ENCODE measurements at places on chromosomes 2 and 18.

GRCh38 chr2:24920098-24920808 lies at the start of gene ADCY3:
TSS of gene ADCY3 (minus strand) at chr2:24920237. CDS start at chr2:24918987, 1,250 bp downstream.
- peak; percentile 16 for DNase-seq

GRCh38 chr2:21451403-21451802 lies 327.6 kb downstream of the TDRD15 start:
- DNase-seq = no peak

GRCh38 chr18:45670281-45670962 lies 53.6 kb upstream of the SLC14A1 start:
- DNase-seq = no peak

DNA sequence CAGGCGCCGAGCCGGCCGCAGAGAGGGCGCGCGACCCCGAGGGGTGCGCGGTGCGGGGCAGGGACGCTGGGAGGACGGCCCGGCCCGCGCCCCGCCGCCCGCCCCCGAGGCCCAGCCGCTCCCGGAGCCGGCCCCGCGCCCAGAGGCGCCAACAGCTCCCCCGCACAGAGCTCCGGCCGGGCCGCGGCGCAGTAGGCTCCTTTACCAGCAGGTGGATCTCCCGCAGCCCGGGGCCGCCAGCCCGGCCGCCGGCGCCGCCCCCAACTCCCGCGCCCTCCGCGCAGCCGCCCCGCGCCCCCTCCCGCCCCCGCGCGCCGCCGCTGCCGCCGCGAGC lies 258 bp downstream of the MGAT4A start:
- no peak for DNase-seq

DNA sequence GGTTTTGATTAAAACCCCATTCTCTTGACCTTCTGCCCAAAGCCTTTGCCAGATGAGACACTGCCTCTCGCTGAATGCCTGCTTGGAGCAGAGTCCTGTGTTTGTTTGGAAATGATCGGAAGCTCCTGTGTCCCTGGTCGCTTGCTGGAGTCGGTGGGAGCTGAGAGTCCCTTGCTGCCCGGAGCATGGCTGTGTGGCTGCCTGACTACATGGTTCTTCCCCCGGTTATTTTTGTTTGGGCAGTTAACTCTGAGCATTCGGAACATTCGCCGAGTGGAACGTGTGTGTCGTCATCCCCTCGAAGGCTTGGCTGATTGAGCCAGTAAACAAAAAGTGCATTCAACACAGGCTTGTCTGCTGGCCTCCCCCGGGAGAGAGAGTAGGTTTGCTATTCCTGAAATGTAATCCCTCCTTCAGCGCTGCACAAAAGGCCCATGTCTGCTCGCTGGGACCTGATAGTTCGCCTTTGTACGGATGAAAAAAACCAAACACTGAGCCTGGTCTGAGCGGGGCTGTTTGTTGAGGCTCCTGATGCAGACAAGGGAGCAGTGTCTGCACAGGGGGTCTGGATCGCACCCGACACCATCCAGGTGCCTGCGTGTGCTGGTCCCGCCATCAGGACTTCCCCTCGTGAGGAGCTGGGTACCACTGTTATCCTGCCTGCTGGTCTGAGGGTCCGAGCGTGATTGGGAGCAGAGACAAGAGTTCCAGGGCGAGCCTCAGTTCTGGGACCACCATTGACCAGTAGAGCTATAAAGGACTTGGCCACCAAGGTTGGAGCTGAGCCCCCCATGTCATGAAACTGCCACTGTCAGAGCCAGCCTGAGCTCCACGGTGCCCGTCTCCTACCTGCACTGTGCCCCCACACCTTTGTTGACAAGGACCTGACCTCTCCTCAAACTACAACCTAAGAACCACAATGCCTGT lies 83.8 kb downstream of the AGAP1 start:
- DNase-seq = peak; percentile 14

- DNase-seq = no peak
These were observed 703 bp downstream of the UGGT1 start for GRCh38 chr2:128091726-128092080.

DNA sequence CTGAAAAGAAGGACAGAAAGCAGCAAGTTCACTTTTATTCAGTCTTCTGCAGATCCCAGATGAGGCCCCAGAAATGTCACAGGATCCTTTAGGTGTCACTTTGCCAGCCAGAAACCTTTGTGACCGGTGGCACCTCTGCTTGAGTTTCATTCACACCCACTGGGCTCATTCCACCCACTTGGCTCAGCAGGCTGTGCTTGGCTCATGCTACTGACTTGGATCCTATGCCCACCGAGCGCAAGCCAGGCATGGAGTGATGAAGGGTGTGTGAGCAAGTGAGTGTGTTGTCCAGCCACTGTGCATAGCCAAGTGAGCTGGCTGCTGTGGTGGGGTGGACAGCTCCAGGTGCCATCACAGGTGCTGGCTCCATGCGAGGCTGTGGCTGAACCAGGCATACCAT lies 357.0 kb upstream of the GULP1 start:
- DNase-seq = no peak

DNA sequence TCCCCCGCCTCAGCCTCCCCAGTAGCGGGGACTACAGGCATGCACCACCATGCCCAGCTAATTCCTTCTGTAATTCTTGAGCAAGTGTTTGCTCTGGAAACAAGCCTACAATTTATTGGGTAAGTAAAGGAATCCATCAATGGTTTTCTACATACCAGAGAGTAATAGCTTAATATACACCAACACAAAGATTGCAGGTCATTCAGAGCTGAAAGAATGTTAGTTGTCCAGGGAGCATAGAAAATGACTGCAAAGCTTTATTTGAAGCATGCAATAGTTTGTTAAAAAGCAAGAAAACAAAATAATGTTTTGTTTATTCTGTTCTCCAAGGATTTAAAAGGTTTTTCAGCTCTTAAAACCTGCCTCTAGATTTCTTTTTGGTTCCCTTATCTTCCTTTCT lies 5.6 kb downstream of the IDH1 start:
- DNase-seq = no peak

GRCh38 chr2:174722942-174723592 lies 41.2 kb downstream of the CHRNA1 start:
- no peak for DNase-seq

DNA sequence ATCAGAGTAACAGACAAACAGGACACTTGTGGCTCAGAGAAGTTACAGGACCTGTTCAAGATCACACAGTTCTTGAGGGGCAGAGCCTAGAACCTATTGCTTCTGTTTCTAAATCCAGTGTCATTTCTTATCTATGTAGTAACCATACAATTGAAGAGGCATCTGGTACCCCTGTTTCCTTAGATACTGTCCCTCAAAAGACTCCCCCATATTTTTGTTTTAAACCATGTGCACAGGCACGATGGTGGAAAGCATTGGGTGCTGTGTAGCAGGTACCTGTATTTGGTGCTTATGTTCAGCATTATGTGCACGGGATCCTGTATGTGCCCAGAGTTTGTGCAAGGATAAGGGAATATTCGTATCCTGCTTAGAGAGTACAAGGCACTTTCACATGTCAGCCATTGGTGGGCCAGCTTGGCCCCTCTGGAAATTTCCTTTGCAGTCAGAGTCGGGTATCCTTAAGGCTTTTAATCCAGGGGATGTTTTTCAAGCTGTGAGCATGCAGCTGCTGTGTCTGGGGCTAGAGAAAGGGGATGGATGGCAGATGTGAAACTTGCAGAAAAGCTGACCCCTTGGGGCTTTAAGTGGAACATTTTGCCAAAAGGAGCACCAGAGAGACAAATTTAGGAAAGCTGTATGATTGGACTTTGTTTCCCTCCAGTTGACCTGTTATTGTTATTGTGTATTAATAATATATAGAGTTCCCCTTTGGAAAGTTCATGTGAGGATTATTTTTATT lies 2.1 kb downstream of the LBH start:
- no peak for DNase-seq

- no peak for DNase-seq
These were observed 1.1 kb downstream of the HOXD3 start for GRCh38 chr2:176158186-176158591.

GRCh38 chr18:10340821-10341220 lies 113.6 kb upstream of the APCDD1 start:
- DNase-seq = no peak

DNA sequence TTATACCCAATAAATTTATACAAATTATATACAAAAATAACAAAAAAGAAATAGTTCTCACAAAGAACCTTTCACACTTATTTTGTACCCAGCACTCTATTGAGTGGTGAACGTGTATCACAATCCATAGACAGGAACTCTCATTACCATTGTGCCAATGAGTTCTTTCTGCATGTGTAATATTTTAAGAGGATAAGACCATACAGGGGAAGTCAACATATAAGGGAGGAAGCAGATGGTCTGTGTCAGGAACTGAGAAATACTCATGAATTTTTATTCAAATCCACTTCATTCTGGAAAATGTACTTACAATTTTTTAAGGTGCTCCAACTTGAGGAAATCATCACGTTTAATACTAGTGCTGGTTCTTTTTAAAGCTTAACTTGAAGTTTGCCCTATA lies 27.1 kb upstream of the ELOA2 start:
- DNase-seq = no peak

DNA sequence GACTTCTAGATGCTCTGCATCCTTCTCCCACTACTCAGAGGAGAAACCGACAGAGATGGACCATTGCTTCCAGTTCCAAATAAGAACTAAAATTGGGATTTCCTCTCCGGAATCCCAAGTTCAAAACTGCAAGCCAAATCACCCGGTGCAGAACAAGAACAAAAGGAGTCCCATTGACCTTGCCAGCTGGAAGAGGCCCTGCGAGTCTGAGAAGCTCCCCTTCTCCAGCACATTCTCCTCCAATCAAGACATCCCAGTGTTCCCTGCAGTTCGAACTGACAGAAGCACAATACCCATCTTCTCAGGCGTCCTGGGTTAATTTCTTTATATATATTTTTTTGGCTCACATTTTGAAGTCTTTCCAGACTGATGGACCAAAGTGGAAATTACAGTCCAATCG lies 195.3 kb upstream of the MEIS1 start:
- no peak for DNase-seq

GRCh38 chr2:8203364-8203763 lies 478.5 kb upstream of the ID2 start:
- no peak for DNase-seq

DNA sequence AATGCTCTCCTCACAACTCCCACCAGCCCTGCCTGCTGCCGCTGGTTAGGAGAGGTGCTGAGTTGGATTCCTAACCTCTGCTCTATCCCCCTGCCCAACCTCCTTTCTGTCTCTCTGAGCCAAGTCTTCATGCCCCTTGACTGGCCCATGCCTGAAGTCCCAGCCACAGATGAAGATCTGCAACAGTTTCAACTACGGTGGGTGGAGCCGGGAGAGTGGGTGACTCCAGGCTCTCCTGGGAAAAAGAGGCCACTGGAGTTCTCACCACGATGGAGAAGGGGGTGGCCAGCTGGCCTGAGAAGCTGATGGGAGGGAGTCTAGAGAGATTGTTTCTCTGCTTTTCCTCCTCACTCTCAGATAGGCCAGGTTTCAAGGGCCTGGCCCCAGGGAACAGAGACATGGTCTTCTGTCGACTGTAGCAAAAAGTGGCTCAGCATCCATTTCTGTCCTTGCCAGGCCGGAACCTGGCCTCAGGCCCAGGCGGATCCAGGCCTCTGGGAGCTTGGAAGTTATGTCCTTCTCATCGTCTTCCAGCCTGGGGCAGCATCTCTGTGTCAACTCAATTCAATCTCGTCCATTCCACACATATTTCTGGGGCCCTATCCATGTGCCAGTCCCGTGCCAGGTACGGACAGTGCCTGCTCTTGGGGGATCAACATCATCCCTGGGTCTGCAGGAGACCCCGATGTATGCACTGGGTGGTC lies 75.3 kb downstream of the INHBB start:
- no peak for DNase-seq

DNA sequence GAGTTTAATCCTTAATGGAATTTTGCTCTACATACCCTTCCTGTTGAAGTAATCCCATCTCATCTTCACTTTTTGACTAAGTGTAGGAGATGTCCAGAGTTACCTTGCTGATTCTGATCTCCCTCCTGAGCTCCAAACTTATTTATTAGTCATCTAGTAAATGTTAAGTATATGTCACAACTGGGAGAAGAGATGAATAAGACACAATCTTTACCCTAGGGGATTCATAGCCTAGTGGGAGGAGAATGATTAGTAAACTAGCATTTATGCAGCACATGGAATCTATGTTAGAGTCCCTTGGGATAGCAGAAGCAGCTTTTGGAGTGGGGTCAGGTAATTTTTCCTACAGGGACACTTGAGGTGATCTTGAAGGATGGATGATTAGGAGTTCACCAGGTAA lies 20.7 kb downstream of the ACVR2A start:
- no peak for DNase-seq

DNA sequence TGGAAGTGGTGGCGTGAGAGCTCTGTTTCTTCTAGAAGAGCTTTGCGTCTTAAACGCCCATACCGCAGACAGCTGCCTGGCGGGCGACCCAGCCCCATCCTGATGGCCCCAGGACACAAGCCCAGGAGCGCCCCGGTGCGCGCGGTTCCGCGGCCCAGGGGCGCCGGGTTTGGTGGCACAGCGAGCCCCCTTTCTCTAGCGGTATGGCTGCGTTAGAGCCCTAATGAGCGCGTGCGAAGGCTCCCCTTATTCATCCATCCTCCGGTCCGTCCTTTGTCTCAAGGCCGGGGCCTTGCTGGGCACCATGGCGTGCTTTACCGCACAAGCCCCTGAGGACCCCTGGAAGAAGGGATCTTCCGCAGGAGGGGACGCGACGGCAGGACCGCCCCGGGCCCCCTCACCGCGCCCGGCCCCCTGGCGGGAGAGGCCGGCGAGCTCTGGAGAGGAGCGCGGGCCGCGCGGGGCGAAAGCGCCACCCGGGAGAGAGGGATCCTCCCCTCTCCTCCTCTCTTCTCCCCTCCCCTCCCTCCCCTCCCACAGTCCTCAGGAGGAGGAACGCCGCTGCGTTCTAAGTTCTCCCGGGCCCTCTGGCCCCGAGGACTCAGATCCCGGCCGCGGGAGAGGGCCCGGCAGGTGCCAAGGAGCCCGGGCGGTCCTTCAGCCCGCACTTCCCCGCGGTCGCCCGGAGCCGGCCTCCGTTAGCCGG lies 626 bp upstream of the SLC1A4 start:
- DNase-seq = peak; percentile 52

DNA sequence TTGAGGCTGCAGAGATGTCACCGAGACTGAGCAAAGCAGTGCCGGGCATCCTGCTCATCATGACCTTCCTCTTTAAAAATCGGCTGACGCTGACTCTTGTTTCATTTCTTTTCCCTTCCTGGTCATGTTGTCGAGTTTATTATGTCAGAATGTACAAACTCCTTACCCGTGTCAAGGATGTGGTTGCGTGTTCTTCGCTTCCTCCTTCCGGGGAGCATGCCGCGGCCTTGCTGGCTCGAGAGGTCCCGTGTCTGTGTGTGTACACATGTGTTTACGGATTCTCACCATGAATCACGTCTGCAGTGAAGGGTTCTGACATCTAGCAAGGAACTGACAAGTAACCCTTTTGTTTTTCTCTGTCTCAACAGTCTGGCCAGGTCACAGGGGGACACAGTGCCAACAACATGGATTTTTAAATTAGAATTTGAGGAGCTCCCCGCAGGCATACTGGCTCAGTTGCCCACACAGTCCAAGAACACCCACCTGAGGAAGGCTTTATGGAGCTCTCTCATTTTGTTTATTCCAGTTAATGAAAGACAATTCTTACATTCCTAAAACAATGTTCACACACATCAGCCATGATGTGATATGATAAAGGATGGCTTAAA lies 60.2 kb downstream of the MYT1L start:
- DNase-seq = no peak
